Caco-2 (cell line): ENCODE measurements at places on chromosomes 3 and 15. TPM values are rescaled to one million over a fixed set of nuclear protein-coding genes. Genes with fewer than 3 reads are reported as not detected.

Gene NR1I2
- total RNA-seq, result not detected in 2 replicates

Gene DUOXA2
- 1.5 and 1.6 TPM in 2 replicates for total RNA-seq

Gene PLD1
- total RNA-seq, result 5.3 and 5.5 TPM in 2 replicates

Gene OPA1
- total RNA-seq, result 61.4 and 74.6 TPM in 2 replicates

Gene LMOD3
- not detected in 2 replicates for total RNA-seq

Gene KIF23
- total RNA-seq, result 67.1 and 74.2 TPM in 2 replicates

Gene MAP1A
- total RNA-seq, result 0.84 and 0.88 TPM in 2 replicates

Gene TRIP4
- 24.1 and 26.2 TPM in 2 replicates for total RNA-seq

Gene NRROS
- total RNA-seq, result 1.5 and 2.0 TPM in 2 replicates

GRCh38 chr3:162436826-162437225 lies 940.2 kb downstream of the OTOL1 start:
- DNase-seq, result no peak
- no peak overlapping the region for H3K4me3 ChIP-seq
- no peaks in the 10 kb centered on the region for H3K4me1 ChIP-seq
- H3K36me3 ChIP-seq, result no peaks in the 10 kb centered on the region
- H3K27ac ChIP-seq, result no peak overlapping the region

DNA sequence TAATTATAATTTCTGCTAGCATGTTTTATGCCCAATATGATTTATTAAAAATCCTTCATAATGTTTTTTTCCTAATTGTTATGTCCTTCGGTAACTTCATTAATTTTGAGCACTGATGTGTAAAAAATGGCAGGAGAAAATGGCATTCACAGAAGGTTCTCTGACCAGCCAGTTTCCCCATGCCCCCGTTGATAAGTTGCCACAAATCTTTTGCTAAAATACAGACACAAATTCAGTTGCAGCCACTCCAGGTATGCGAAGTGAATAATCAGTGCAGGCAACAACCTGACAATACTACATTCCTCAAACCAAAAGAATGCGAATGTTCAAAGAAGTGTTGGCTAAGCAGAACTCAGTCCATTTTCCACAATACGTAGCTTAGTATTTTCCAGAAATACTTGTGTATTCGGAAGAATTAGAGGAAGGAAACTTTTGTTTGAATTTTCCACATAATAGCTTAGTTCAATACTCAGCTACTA lies 32.7 kb downstream of the CHL1 start:
- DNase-seq, result no peak
- H3K4me1 ChIP-seq, result no peaks in the 10 kb centered on the region
- H3K27me3 ChIP-seq, result no peaks in the 10 kb centered on the region
- H3K4me3 ChIP-seq, result no peak overlapping the region
- no peaks in the 10 kb centered on the region for H3K36me3 ChIP-seq

- no peak overlapping the region for H3K27ac ChIP-seq
- peaks cover 49% of the 10 kb centered on the region for H3K4me1 ChIP-seq
- DNase-seq, result peak; percentile 70
- H3K36me3 ChIP-seq, result peaks cover 2% of the 10 kb centered on the region; the same call in 1 of the 2 replicates
- H3K27me3 ChIP-seq, result no peaks in the 10 kb centered on the region
These were observed 14.5 kb downstream of the ARF4 start for GRCh38 chr3:57582474-57583168.

DNA sequence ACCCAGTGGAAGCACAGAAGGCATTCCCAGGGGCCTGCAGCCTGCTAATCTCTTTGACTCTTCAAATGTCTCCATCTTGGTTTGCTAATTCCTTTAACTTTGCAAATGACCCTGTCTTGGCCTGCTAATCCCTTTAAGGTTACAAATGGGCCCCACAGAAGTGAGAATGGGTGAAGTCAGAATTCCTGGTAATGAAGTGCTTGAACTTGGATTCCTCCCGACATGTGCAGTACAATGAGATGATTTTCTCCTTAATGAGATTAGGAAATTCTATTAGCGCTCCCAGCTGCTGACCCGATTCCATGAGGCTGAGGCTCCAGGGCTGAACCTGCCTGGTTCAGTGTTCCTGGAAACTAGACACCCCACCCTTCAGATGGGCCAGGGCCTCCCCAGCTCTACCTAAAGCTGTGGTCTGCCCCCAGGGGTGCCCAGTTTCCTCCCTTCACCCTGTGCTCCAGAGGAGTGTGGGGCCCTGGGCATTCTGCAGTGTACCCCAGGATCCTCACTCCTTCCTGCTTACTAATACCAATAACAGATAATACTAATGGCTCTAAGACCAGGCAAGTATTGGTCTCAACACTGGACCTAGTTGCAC lies 47.4 kb downstream of the SCN5A start:
- H3K4me3 ChIP-seq, result no peak overlapping the region
- no peaks in the 10 kb centered on the region for H3K4me1 ChIP-seq
- no peak for DNase-seq
- no peak overlapping the region for H3K27ac ChIP-seq

- peaks cover 11% of the 10 kb centered on the region for H3K4me1 ChIP-seq
- DNase-seq, result no peak
- no peak overlapping the region for H3K4me3 ChIP-seq
- H3K27me3 ChIP-seq, result no peaks in the 10 kb centered on the region
- no peaks in the 10 kb centered on the region for H3K36me3 ChIP-seq
These were observed 7.3 kb upstream of the MCCC1 start for GRCh38 chr3:183106635-183107034.

DNA sequence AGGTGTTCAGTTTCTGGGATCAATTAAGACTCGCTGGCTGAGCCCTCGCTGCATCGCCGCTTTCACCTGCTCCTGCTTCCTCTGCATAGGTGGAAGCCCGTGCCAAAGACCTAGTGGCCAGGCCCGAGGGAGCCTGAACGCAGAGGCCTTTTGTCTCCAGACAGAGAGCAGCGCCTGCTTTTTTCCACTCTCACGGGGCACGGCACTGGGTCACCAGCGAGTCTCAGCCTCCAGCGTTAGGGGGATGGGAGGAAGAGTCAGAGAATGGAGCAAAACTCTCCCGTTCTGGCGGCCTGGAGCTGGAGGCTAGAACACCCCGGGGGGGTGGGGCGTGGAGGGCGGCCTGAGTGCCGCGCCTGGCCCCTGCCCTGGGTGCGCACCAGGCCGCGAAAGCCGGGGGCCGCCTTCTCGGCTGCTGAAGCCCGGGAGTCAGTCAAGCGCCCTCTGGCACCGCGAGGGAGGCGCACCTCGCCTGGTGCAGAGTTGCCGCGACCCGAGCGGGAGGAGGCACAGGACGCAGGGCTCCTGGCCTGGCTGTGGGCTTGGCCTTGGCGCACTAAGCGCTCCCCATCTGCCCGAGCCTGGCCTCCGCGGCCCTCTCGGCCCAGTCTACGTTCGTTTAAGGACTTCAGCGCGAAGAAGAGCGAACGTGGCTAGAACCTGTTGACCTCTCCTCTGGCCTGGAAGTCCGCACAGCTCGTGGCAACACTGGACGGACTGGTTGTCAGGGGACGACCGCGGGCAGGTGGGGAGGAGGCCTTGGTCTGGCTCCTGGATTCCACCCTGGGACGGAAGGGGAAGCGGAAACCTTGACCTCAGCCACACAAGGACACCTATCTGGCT lies 21.5 kb downstream of the NR2F2 start:
- no peak overlapping the region for H3K27ac ChIP-seq
- no peaks in the 10 kb centered on the region for H3K36me3 ChIP-seq
- no peak overlapping the region for H3K4me3 ChIP-seq
- H3K4me1 ChIP-seq, result no peaks in the 10 kb centered on the region; the same call in 1 of the 2 replicates

DNA sequence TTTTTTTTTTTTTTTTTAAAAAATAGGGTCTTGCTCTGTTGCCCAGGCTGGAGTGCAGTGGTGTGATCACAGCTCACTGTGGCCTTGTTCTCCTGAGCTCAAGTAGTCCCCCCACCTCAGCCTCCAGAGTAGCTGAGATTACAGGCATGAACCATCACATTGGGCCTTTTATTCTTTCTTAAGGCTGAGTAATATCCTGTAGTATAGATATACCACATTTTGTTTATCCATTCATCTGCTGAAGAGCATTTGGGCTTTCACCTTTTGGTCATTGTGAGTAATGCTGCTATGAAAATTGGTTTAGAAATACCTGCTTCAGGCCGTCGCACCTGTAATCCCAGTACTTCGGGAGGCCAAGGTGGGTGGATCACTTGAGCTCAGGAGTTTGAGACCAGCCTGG lies 42.6 kb downstream of the PAQR5 start:
- peaks cover 18% of the 10 kb centered on the region; the same call in 1 of the 2 replicates for H3K4me1 ChIP-seq
- no peak overlapping the region for H3K27ac ChIP-seq
- H3K36me3 ChIP-seq, result no peaks in the 10 kb centered on the region
- no peak overlapping the region for H3K4me3 ChIP-seq

DNA sequence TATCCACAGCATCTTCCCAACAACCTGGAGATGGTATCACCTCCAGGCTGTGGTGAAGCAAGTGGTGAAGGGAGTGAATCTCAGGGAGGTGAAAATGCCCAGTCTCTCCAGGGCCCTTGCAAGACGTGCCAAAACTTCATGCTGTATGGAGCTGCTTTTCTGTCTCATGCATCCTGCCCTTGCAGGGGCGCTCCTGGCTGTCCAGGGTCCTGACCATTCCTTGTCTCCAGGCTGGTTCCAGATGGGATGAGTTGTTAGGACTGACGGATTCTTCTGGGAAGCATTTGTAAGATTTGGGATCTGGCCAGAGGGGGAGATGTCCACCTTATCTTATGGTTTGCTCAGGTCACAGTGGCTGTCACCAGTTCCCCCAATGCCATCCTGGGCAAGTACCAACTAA lies 15.8 kb downstream of the TGM4 start:
- no peak for DNase-seq
- H3K4me1 ChIP-seq, result no peaks in the 10 kb centered on the region
- no peak overlapping the region for H3K27ac ChIP-seq
- no peaks in the 10 kb centered on the region for H3K27me3 ChIP-seq
- no peaks in the 10 kb centered on the region for H3K36me3 ChIP-seq

- H3K27me3 ChIP-seq, result no peaks in the 10 kb centered on the region
- no peaks in the 10 kb centered on the region for H3K4me1 ChIP-seq
- H3K36me3 ChIP-seq, result no peaks in the 10 kb centered on the region
- no peak for DNase-seq
- no peak overlapping the region for H3K4me3 ChIP-seq
- H3K27ac ChIP-seq, result no peak overlapping the region
These were observed 89.6 kb upstream of the TBC1D5 start for GRCh38 chr3:17832016-17832415.

DNA sequence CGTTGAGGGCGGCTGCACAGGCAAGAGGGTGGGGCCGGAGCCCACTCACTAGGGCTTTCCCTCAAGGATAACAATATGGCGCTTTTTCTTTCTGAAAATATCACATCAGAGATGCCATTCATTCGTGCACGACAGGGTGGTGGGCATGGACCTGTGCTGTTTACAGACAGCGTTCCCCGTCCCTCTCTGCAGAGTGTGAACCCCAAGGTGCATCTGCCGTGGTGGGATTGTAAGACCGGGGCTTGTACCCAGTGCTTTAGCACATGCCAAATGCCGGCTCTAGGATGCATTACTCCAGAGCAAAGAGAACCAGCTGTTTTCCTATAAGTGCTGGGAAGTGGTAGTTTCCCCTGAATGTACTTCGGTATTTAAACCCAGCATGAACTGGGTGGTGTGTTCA lies 37.0 kb downstream of the CHDH start:
- no peak for DNase-seq
- no peaks in the 10 kb centered on the region for H3K27me3 ChIP-seq
- no peak overlapping the region for H3K4me3 ChIP-seq
- H3K27ac ChIP-seq, result no peak overlapping the region

DNA sequence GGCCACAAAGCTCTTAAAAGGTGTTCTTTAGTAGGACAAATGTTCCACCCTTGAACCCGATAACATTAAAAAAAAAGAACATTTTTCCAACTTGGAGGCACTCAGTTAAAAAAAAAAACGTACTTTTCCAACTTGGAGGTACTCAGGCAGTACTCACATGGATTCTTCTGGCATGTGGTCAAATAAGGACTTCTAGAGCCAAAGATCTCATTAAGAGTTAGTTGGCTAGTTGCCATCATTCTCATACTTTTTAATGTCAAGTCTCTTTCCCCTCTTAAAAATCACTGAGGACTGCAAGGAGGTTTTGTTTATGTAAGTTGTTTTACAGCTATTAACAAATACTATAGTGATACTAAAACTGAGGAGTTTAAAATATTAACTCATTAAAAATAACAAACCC lies 101.0 kb downstream of the CADPS start:
- H3K27ac ChIP-seq, result no peak overlapping the region
- H3K4me3 ChIP-seq, result no peak overlapping the region
- H3K27me3 ChIP-seq, result no peaks in the 10 kb centered on the region
- DNase-seq, result no peak
- no peaks in the 10 kb centered on the region for H3K4me1 ChIP-seq
- no peaks in the 10 kb centered on the region for H3K36me3 ChIP-seq

GRCh38 chr15:95741830-95742229 lies 588.7 kb upstream of the NR2F2 start:
- H3K4me1 ChIP-seq, result no peaks in the 10 kb centered on the region
- H3K36me3 ChIP-seq, result no peaks in the 10 kb centered on the region
- no peak overlapping the region for H3K4me3 ChIP-seq
- no peak overlapping the region for H3K27ac ChIP-seq

GRCh38 chr3:115525731-115526130 lies 97.6 kb upstream of the GAP43 start:
- no peaks in the 10 kb centered on the region for H3K27me3 ChIP-seq
- H3K27ac ChIP-seq, result no peak overlapping the region
- no peak for DNase-seq
- no peaks in the 10 kb centered on the region for H3K4me1 ChIP-seq
- H3K4me3 ChIP-seq, result no peak overlapping the region

DNA sequence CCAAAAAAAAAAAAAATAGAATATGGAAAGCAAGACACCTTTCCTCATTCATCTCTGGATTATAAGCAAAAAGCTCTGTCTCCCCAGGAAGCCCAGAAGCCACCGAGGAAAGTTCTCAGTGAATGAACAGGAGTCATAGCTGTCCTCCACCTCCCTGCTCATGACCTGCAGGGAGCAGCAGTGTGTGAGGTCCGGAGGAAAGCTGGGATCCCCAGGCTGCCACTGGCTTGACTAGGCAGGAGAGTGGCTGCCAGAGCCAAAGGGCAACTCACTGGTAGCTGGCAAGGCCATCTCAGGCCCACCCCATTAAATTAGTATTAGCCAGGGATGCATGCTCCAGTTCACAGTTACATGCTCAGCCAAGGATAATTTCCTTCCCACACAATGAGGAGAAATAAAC lies 191.6 kb upstream of the STT3B start:
- no peaks in the 10 kb centered on the region for H3K27me3 ChIP-seq
- DNase-seq, result peak; percentile 39
- H3K4me3 ChIP-seq, result no peak overlapping the region
- no peaks in the 10 kb centered on the region for H3K4me1 ChIP-seq
- no peaks in the 10 kb centered on the region for H3K36me3 ChIP-seq
- no peak overlapping the region for H3K27ac ChIP-seq

DNA sequence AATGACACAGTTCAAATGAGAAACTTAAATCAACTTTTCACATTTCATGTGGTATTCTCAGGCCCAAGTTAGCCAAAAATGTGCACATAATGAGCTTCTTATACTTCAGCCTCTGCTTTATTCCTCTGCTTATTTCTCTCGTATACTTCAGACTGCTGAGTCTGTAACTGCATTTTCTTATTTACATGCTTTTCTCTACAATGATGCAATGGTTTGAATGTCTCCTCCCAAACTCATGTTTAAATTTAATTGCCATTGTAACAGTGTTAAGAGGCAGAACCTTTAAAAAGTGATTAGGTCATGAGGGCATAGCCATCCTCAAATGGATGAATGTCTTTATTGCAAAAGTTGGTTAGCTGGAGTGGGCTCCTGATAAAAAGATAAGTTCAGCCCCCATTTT lies 184.2 kb downstream of the SUCLG2 start:
- H3K4me1 ChIP-seq, result no peaks in the 10 kb centered on the region
- no peak overlapping the region for H3K4me3 ChIP-seq
- no peaks in the 10 kb centered on the region for H3K27me3 ChIP-seq

- H3K4me1 ChIP-seq, result peaks cover 12% of the 10 kb centered on the region
- no peaks in the 10 kb centered on the region for H3K36me3 ChIP-seq
- DNase-seq, result no peak
These were observed 178.8 kb downstream of the ABHD5 start for GRCh38 chr3:43869491-43869890.
